ENCODE measurements at places on chromosomes 5 and 9. TPM values are rescaled to one million over a fixed set of nuclear protein-coding genes. Genes with fewer than 3 reads are reported as not detected.

GRCh38 chr5:11319836-11320580 lies 559.0 kb upstream of the DAP start:
- H3K4me1 ChIP-seq, result no peaks in the 10 kb centered on the region
- no peaks in the 10 kb centered on the region for H3K27me3 ChIP-seq
- no peak overlapping the region for H3K4me3 ChIP-seq
- no peaks in the 10 kb centered on the region for H3K36me3 ChIP-seq
- no peak for DNase-seq

- DNase-seq, result no peak
- H3K4me3 ChIP-seq, result no peak overlapping the region
- no peaks in the 10 kb centered on the region for H3K4me1 ChIP-seq
- no peaks in the 10 kb centered on the region for H3K27me3 ChIP-seq
- no peak overlapping the region for H3K27ac ChIP-seq
These were observed 111.6 kb downstream of the SREK1 start for GRCh38 chr5:66255714-66256113.

- H3K4me1 ChIP-seq, result peaks cover 11% of the 10 kb centered on the region
- H3K27ac ChIP-seq, result no peak overlapping the region
- H3K27me3 ChIP-seq, result no peaks in the 10 kb centered on the region
These were observed 425 bp upstream of the EGFL7 start for GRCh38 chr9:136662326-136662655.

DNA sequence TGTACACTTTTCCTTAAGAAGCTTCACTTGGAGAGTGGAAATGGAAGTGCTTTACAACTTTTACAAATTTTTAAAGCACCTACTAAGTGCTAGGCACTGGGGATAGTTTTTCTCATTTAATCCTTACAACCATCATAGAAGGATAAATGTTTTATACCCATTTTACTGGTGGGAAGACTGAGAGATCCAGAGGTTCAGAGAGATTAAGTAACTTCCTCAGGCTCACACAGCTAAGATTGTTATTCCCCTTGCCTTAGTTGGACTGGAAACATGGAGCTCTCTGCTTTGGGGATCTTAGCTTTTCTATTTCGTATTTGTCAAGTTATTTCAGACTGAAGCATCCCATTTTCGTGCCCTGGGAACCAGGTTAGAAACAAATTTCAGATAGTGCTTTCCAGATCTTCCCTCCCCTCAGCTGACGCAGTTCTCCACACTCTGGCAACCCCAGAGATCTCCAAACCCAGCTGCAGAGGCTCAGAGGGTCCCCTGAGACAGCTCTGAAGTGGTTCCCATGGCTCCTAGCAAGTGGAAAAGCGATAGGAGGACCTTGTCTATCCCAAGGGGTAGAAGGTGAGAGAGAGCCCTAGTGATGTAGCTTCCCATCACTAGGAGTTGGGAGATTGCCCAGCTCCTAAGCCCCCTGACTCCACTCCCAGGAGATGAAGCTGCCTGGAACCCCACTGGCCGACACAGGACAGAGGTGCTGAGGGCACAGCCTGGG lies 16.2 kb upstream of the GABBR2 start:
- no peaks in the 10 kb centered on the region for H3K36me3 ChIP-seq
- H3K4me3 ChIP-seq, result no peak overlapping the region
- peaks cover 40% of the 10 kb centered on the region for H3K27me3 ChIP-seq
- no peak overlapping the region for H3K27ac ChIP-seq

DNA sequence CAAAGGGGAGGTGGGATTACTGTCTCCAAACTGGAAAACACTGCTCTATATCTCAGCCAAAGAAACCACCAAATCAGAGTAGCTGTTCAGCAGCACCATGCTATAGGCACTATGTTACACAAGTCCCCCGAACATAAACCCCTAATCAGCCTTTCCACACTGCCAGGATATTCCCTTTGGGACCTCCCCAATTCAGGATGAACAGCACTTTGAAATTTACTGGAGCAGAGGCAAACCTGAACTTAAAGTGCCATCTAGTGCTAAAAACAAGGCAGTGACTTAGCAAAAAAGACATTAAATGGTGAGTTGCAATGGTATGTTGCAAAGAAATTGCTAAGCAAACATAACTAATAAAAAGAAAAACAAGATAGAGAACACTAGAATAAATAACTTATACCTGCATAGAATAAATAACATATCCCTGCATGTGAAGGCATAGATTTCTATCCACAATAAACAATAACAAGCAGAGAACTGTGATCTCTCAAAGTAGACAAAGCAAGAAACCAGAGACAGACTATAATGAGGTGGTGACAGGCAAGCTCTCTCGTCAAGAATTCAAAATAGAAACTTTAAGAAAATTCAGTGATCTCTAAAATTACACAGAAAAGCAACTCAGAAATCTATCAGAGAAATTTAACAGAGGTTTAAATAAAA lies 584.4 kb upstream of the ACO1 start:
- H3K4me3 ChIP-seq, result no peak overlapping the region
- no peaks in the 10 kb centered on the region for H3K27me3 ChIP-seq
- peak; percentile 76 for DNase-seq
- H3K4me1 ChIP-seq, result no peaks in the 10 kb centered on the region

- H3K4me3 ChIP-seq, result no peak overlapping the region
- no peaks in the 10 kb centered on the region for H3K36me3 ChIP-seq
- no peak for DNase-seq
- H3K4me1 ChIP-seq, result no peaks in the 10 kb centered on the region
These were observed 134.8 kb upstream of the MSX2 start for GRCh38 chr5:174589599-174589998.

GRCh38 chr5:94326586-94326985 lies 291.8 kb downstream of the KIAA0825 start:
- DNase-seq, result no peak
- no peaks in the 10 kb centered on the region for H3K36me3 ChIP-seq
- H3K27ac ChIP-seq, result no peak overlapping the region
- H3K4me3 ChIP-seq, result no peak overlapping the region
- H3K27me3 ChIP-seq, result no peaks in the 10 kb centered on the region
- no peaks in the 10 kb centered on the region for H3K4me1 ChIP-seq

DNA sequence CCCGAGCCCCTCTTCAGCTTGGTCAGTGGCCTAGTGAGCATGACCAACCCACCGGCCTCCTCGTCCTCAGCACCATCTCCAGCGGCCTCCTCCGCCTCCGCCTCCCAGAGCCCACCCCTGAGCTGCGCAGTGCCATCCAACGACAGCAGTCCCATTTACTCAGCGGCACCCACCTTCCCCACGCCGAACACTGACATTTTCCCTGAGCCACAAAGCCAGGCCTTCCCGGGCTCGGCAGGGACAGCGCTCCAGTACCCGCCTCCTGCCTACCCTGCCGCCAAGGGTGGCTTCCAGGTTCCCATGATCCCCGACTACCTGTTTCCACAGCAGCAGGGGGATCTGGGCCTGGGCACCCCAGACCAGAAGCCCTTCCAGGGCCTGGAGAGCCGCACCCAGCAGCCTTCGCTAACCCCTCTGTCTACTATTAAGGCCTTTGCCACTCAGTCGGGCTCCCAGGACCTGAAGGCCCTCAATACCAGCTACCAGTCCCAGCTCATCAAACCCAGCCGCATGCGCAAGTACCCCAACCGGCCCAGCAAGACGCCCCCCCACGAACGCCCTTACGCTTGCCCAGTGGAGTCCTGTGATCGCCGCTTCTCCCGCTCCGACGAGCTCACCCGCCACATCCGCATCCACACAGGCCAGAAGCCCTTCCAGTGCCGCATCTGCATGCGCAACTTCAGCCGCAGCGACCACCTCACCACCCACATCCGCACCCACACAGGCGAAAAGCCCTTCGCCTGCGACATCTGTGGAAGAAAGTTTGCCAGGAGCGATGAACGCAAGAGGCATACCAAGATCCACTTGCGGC lies 1.8 kb downstream of the EGR1 start:
- peak overlapping the region; percentile 86 for H3K4me3 ChIP-seq
- peak; percentile 33 for DNase-seq
- peak overlapping the region; percentile 100 for H3K27ac ChIP-seq
- peaks cover 23% of the 10 kb centered on the region for H3K36me3 ChIP-seq
- no peaks in the 10 kb centered on the region for H3K27me3 ChIP-seq

- H3K27me3 ChIP-seq, result no peaks in the 10 kb centered on the region
- peaks cover 49% of the 10 kb centered on the region for H3K36me3 ChIP-seq
- H3K4me3 ChIP-seq, result peak overlapping the region; percentile 81
- H3K4me1 ChIP-seq, result peaks cover 26% of the 10 kb centered on the region
- no peak for DNase-seq
These were observed 2.8 kb downstream of the CKS2 start for GRCh38 chr9:89313842-89314241.

GRCh38 chr9:81874931-81875330 lies 53.3 kb upstream of the SPATA31D4 start:
- H3K4me1 ChIP-seq, result peaks cover 10% of the 10 kb centered on the region
- H3K27me3 ChIP-seq, result no peaks in the 10 kb centered on the region
- no peaks in the 10 kb centered on the region for H3K36me3 ChIP-seq
- no peak overlapping the region for H3K4me3 ChIP-seq
- DNase-seq, result no peak

GRCh38 chr9:90394871-90395270 lies 247.8 kb downstream of the DIRAS2 start:
- no peak overlapping the region for H3K4me3 ChIP-seq
- H3K27me3 ChIP-seq, result no peaks in the 10 kb centered on the region
- peaks cover 5% of the 10 kb centered on the region for H3K4me1 ChIP-seq
- peak; percentile 7 for DNase-seq

DNA sequence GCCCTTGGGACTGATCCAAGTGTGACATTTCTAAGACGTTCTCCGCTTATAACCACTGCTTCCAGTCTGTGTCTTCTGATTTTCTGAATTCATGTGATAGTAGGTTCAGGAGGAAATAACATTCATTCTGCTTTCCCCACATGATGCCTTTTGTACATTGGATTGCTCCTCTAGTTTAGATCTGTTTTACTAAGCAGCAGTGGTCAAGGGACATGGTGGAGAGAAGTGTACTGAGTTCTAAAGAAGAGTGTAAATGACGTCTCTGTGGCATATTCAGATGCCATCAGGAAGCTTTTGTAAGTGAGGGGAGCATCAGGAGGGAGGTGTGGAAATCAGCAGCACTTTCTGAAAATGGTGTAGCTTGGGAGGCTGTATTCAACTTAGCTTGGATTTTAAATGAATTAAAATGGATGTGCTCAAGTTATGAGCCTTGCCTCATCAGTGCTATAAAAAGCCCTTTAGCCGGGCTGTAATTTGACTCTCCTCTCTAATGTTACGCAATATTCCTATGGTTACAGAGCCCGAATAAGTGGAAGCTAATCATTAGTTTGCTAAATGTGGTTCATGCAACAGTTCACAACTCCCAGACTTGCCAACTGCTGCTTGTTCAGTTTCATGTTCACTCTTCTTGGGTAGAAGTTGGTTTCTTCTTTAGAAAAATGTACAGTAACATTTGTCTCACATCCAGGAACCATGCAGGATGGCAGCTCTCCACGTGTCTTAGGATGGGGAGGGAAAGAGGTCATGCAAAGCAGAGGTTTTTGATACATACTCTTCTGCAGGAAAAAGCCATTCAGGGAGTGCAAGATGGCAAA lies 281.3 kb downstream of the ARHGAP26 start:
- peaks cover 43% of the 10 kb centered on the region for H3K4me1 ChIP-seq
- no peak overlapping the region for H3K4me3 ChIP-seq
- DNase-seq, result peak; percentile 90
- H3K27ac ChIP-seq, result peak overlapping the region; percentile 64
- no peaks in the 10 kb centered on the region for H3K36me3 ChIP-seq

GRCh38 chr5:176748967-176749935 lies 61.1 kb upstream of the UNC5A start:
- no peaks in the 10 kb centered on the region for H3K36me3 ChIP-seq
- no peaks in the 10 kb centered on the region for H3K27me3 ChIP-seq
- no peak overlapping the region for H3K4me3 ChIP-seq
- H3K4me1 ChIP-seq, result no peaks in the 10 kb centered on the region
- H3K27ac ChIP-seq, result no peak overlapping the region

GRCh38 chr9:95083086-95083768 lies 234.3 kb downstream of the FANCC start:
- H3K4me1 ChIP-seq, result no peaks in the 10 kb centered on the region
- H3K27me3 ChIP-seq, result no peaks in the 10 kb centered on the region
- H3K27ac ChIP-seq, result no peak overlapping the region
- no peak overlapping the region for H3K4me3 ChIP-seq

- H3K27ac ChIP-seq, result no peak overlapping the region
- no peaks in the 10 kb centered on the region for H3K36me3 ChIP-seq
- no peaks in the 10 kb centered on the region for H3K4me1 ChIP-seq
- peaks cover 78% of the 10 kb centered on the region for H3K27me3 ChIP-seq
- no peak overlapping the region for H3K4me3 ChIP-seq
These were observed 1.7 kb downstream of the EPB41L4B start for GRCh38 chr9:109319017-109319625.

DNA sequence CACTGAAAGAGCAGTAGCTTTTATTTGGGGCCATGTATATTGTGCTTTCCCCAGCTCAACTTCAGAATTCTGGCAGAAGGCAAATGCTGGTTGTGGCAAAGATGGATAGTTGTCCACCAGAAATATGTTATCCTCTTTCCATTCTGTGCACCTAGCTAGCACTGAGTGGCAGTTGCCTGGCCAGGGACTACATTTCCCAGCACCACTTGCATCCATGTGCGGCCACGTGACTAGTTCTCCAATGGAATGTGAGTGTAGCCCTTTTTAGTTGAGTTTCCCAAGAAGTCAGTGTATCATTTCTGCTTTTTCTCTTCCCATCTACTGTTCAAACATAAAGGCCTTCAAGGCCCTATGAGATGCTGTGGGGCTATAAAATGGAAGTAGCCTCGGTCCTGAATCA lies 354.0 kb upstream of the CLINT1 start:
- no peak overlapping the region for H3K4me3 ChIP-seq
- DNase-seq, result peak; percentile 0
- H3K27ac ChIP-seq, result no peak overlapping the region

GRCh38 chr9:108444400-108445358 lies 411.1 kb downstream of the ACTL7B start:
- H3K36me3 ChIP-seq, result no peaks in the 10 kb centered on the region
- H3K27ac ChIP-seq, result no peak overlapping the region
- no peak for DNase-seq
- no peaks in the 10 kb centered on the region for H3K4me1 ChIP-seq
- no peak overlapping the region for H3K4me3 ChIP-seq

GRCh38 chr9:112361601-112362000 lies 18.3 kb upstream of the HSDL2 start:
- H3K4me1 ChIP-seq, result no peaks in the 10 kb centered on the region
- no peaks in the 10 kb centered on the region for H3K27me3 ChIP-seq
- no peaks in the 10 kb centered on the region for H3K36me3 ChIP-seq
- no peak overlapping the region for H3K27ac ChIP-seq
- DNase-seq, result peak; percentile 70

GRCh38 chr5:140348104-140348503 lies 1.7 kb upstream of the HBEGF start:
- H3K36me3 ChIP-seq, result no peaks in the 10 kb centered on the region
- H3K27ac ChIP-seq, result no peak overlapping the region
- peaks cover 18% of the 10 kb centered on the region for H3K4me1 ChIP-seq

DNA sequence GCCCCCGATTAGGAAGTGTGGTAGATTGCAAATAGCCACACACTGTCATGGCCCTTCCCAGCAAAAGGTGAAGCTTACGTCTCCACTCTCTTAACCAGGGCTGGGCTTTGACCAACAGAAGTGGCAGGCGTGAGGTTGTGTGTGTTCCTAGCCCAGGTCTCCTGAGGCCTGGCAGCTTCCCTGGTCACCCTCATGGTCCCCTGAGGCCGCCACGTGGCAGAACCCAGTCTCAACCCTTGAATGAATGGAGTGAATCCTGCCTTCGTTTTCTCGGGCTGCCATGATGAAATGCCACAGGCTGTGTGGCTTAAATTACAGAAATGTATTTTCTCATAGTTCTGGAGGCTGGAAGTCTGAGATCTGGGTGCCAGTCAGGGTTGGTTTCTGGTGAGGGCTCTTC lies 370.4 kb downstream of the IRX2 start:
- H3K4me3 ChIP-seq, result no peak overlapping the region
- no peaks in the 10 kb centered on the region for H3K4me1 ChIP-seq
- H3K27ac ChIP-seq, result no peak overlapping the region
- no peak for DNase-seq

TMEM8B gene
- 6.9 TPM for total RNA-seq

BHMT2 gene
- total RNA-seq, result 0.50 TPM

CRAT gene
- total RNA-seq, result 16.2 TPM

ANKRD18B gene
- total RNA-seq, result not detected

ZNF618 gene
- total RNA-seq, result 36.5 TPM

RXRA gene
- total RNA-seq, result 50.7 TPM

Measured in A673 (cell line).